RWPE2 (cell line): ENCODE measurements at places on chromosomes 2 and 18.

GRCh38 chr18:74906184-74906583 is 302.8 kb downstream of the PTGR3 start:
- DNase-seq: no peak

DNA sequence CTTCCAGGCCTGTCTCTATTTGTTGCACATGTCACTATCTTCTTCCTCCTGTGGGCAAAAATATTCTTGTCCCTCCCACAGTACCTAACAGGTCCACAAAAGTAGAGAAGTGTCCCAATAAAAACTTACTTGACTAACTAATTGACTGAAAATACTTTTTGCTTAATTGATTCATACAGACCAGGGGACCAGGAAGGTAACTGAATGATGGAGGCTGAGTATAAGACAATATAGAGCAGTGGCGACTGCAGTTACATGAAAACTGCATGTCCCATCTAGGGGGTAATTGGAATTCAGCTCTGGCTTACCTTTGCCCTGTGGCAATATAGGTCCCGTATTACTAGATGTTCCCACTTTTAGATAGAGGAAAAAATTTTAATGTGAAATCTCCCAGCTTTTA is 112.9 kb upstream of the CREB1 start:
- no peak for DNase-seq

DNA sequence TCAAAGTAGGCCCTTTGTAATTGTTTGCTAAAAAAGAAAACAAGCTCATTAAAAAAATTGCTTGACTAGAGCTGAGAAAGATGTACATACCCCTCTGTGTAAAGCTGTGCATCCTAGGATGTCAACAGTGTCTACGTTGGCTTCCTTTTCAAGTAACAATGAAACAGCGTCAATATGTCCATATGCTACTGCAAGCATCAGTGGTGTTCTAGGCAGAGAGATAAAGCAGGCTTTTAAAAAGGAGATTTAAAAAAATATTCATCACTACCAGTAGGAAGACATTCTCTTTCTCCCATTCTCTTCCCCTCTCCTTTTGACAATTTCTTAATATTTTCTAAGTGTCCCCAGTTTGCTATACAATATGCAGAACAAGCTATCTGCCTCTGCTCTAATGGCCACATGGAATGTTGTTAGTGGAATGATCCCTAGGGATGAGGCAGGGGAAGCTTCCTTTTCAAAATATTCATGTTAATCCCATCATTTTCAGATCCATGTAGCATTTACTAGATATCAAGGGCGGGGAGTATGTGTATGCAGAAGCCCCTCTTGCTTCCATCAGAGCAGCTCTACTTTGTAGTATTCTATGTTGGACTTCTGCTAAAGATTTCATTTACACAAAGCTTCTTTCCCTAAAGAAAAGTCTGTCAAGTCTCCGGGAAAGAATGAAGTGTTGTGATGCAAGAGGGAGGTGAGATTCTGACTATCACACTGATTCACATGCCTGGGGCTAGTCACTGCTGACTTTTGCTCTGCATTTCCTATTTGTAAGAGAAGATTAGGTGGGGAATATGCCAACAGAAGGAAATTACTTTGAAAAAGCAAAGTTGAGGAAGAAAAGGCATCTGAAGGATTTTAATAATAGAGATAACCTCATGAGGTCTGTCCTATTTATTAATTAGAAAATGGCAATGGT is 81.5 kb upstream of the PGAP1 start:
- DNase-seq: no peak

DNA sequence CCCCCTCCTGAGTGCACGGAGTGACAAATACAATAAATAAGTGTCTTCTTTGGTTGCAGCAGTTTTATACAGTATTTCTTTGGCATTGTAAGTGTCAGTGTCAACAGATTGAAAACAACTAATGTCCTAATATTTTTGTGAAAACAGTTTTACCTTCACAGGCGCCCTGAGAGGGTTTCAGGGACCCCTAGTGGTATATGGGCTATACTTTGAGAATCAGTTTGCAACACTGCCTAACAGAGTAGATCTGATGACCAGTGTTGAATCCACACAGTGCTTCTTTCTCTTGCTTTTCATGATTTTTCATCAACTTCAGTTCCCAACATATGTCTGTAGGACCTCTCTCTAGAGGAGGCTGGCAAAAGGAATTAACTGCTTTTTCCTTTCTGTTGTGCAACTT is 162.2 kb downstream of the PRPF40A start:
- no peak for DNase-seq

DNA sequence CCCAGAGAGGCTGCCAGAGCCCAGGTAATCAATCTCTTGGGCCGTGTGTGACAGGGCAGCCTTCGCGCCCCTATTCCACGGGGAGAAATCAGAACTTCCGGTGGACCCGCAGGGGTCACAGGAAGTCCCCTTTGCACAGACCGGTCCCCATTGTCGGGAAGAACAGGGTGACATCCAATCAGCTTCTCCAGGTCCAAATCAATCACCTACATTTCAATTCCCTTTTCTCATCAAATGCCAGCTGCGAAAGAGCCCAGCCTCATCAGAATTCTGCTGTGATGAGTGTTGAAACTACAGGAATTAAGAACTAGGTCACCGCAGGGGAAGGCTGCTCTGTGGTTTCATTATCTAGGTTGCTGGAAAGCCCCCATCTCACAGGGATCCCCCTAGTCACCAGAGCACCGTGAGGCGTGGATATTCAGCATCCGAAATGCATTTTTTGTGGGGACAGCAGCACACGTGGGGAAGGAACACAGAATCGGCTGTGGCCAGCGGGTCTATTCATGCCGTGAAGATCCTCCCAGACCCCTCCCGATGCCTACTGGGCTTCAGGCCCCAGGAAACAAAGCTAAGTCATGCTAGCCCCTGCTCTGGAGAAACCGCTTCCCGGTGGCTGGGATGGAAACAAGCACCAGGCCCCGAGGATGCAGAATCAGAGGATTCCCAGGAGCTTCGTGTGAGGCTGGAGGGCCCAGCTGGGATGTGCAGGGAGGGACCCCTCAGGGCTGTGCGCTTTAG is 193.7 kb upstream of the ID2 start:
- DNase-seq: no peak

DNA sequence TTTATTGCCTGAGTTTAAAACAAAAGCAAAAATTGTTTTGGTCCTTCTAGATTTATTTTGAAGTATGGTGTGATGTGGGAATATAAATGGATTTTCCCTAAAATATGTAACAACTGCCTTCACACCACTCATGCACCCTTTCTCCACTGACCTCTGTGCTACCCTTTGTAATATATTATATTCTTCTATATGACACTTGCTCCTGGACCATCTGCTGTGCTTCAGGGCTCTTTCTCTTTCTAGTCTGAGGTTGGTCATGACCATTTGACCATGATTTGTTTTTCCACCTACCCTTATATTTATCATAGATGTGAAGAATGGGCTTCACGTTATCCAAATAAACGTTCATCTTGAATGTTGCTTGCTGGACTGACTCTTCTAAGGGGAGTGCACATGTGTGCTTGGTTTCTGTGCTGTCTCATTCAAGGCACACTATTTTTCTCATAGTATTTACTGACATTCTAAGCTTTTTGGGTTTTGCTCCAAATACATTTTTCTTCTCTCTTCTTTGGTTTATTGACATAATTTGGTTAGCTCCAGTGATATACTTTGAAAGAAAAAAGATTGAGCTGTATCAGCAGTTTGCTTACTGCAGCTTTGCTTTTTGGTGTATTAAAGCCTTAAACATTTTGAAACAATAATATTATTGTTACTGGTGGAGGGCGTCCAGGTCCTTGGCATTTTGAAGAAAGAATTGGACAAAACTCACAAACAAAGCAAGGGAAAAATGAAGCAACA is 61.8 kb downstream of the VWA3B start:
- no peak for DNase-seq

- DNase-seq: no peak
These were observed 1352.9 kb upstream of the CHAC2 start for GRCh38 chr2:52414561-52415295.

DNA sequence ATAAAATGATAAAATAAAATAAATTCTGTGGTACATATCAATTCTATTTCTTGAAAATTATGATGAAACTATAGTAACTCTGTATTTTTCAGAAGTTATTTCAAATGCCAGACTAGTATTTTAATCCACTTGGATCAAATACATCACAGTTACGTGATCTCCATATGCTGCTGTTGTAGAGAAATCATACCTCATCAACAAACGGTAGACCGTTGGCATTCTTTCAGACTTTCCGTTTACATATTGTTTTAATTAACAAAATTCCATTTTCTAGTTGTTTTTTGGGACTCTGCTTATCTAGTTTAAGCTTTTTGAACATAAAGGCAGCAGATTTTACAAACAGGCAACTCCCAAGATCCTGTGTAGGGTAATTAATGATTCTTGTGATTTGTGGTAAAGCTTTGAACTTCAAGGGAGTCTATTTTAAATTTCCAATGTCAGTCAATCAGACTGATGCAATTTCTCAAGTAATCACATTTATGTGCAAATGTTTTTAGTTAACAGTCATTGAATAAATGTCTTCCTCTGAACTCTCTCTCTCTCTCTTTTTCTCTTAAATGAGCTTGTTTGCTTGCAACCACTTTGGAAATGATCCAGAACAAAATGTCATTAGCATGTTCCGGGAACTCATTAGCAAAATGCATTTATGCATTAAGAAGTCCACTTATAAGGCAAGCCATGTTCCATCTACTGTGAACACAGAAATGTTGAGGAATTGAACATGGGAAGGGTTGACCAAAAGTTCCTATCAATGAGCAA is 31.8 kb downstream of the NYAP2 start:
- DNase-seq: no peak

- no peak for DNase-seq
These were observed 41.7 kb downstream of the NOL10 start for GRCh38 chr2:10647886-10648605.

DNA sequence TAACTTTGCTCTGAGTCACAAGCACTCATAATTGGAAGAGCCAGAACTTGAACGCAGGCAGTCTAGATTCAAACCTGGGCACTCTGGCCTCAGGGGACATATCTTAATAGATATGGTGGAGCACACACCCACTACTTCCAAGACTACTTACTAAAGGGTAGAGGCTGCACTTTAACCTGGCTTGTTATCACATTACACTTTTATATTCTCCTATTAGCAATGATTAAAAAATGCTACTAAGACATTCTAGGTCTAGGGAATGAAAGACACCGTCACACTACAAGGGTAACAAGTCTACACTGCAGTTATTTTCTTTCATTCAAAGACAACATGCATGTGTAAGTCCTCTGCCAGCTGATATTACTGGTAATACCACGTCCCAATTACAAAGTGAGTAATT is 258.8 kb downstream of the ZNF521 start:
- no peak for DNase-seq

GRCh38 chr2:27571681-27572080 is 11.2 kb upstream of the ZNF512 start:
- no peak for DNase-seq

DNA sequence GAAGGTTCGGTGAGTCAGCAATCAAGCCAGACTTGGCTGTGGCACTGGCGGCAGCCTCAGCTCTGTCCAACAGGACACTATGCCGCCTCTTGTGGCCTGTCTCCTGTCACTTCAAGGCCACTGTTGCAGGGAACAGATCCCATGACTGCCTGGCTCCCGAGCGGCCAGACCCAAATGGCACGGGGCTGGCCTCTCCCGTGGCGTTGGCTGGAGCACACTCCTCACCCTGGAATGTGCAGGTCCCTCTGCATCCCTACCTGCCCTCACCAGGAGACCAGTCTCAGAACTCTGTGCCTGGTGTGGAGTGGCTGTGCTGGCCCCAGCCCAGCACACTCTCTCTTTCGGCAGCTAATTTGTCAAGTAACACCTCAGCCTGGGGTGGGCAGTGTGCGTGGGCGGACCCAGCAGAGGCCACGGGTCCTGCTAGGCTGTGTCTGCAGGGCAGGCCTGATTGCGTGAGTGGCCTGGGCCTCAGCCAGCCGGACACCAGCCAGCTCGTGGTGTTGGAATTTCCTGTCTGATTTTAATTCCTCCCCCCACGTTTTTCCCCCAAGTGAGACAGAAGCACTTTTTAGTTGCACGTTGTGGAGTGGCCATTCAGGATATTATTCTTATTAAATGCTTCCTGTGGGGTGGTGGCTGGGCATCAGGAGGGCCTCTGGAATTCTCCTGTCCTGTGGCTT is 179.3 kb downstream of the GLI2 start:
- peak; percentile 81 for DNase-seq

DNA sequence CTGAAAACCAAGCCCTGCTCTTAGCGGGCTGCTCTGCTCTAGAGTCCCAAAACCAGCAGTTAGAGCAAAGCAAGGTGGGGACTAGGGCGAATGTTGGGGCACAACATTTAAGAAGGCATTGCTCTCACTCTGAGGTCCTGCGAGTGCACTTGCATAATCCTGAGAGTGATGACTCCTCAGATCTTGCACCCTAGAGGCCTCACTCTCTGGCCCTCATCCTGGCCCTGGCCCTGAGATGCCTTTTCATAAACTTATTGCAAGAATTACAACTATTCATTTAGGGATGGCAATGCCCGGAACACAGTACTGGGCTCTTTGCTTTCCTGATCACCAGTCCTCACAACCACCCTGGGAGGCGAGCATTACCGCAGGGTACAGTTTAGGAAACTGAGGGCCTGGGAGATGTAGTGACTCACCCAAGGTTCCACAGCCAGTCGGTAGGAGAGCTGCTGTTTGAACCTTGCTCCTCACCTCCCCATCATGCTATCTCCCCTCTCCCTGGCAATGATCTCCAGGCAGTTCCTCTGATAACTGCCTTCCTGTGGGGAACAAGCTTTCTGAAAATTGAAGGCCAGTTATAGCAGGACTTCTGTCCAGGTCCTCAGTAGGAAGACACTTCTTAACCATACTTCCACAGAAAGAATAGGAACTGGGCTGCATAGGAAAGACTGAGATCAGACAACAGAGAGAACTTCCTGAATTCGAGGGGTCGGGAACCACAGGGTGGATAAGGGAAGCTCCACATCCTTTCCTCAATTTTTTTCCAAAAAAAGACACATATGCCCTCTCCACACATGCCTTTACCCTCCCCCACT is 91.3 kb downstream of the TNS1 start:
- DNase-seq: no peak

GRCh38 chr2:37464067-37464466 is 119.6 kb downstream of the QPCT start:
- DNase-seq: no peak

DNA sequence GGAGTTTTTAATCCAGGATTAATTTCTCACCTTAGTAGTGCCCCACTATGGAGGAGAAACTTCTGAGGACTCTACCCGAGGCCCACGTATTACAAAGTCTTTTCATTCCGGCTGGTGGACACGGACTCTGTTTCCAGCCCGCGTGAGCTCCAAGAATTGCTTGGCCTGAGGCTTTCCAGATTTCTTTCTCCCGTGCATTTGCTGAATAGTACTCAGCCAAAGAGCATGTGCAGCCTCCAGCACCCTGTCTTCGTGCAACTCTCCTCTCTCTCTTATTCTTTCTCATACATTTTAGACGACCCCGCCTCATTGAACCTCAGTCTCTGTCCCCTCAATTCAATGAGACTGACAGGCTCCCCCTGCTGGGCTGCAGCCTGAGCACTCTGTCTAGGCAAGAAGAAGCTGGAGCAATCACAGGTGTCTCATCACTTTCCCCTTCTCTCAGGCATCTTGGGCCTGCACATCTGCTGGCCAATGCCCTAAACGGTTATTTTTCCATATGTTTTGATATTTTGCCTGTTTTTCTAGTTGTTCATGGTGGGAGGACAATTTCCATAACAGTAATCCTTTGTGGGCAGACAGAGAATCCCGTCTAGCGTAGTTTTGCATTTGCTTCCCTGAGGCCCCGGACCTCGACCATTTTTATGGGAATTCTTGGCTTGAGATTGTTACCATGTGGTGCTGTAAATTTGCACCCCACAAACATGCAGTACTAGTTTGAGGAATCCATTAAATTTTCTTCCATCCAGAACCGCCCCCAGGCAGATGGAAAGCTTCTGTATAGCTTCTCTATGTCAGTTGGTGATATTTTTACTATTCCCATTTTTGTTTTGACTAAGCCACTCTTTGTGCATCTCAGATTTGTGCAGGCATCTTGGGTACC is 50.1 kb upstream of the LPIN2 start:
- DNase-seq: no peak
